ENCODE measurements at places on chromosomes 4 and X. TPM values are rescaled to one million over a fixed set of nuclear protein-coding genes. Genes with fewer than 3 reads are reported as not detected.

GRCh38 chrX:19752043-19752442 lies 135.4 kb downstream of the SH3KBP1 start:
- DNase-seq, result no peak

- no peak for DNase-seq
Measured at GRCh38 chrX:136759968-136760367, 20.8 kb downstream of the ARHGEF6 start.

DNA sequence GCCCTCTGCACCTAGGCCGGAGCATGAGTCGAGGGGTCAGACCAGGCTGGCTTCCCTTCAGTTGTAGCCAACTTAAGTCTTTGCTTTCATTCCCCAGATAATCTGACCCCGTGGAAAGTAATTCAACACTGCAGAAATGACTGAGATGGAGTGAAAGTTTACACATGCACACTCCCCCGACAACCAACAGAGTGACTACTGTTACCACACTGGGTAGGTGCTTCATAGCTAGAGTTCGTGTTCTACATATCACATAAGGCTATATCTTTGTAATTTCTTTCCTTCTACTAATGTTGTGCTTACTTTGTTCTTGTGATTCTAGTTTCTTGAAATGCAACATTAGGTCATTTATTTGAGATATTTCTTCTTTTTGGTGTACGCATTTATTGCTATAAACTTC lies 7.2 kb upstream of the CTAG2 start:
- no peak for DNase-seq

DNA sequence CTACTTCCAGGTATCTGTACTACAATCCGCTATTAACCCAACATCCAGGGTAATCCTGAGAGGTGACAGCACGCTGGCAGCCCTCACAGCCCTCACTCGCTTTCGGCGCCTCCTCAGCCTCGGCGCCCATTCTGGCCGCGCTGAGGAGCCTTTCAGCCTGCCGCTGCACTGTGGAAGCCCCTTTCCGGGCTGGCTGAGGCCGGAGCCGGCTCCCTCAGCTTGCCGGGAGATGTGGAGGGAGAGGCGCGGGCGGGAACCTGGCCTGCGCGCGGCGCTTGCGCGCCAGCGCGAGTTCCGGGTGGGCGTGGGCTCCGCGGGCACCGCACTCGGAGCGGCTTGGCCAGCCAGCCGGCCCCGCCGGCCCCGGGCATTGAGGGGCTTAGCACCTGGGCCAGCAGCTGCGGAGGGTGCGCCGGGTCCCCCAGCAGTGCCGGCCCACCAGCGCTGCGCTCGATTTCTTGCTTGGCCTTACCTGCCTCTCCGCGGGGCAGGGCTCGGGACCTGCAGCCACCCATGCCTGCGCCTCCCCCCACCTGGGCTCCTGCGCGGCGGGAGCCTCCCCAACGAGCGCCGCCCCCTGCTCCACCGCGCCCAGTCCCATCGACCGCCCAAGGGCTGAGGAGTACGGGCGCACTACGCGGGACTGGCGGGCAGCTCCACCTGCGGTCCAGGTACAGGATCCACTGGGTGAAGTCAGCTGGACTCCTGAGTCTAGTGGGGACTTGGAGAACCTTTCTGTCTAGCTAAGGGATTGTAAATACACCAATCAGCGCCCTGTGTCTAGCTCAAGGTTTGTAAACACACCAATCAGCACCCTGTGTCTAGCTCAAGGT lies 87.3 kb downstream of the PRSS12 start:
- DNase-seq, result peak; percentile 61

GRCh38 chr4:78414116-78414515 lies 137.5 kb upstream of the ANXA3 start:
- DNase-seq, result no peak

GRCh38 chrX:154730253-154730891 lies 20.5 kb downstream of the GAB3 start:
- no peak for DNase-seq

Gene LGI2
- 0.53 TPM for total RNA-seq

Gene TMEM129
- 57.0 TPM for total RNA-seq
